Esophagus mucosa (tissue), 1 donor: ENCODE measurements at places on chromosomes 7 and 10.

DNA sequence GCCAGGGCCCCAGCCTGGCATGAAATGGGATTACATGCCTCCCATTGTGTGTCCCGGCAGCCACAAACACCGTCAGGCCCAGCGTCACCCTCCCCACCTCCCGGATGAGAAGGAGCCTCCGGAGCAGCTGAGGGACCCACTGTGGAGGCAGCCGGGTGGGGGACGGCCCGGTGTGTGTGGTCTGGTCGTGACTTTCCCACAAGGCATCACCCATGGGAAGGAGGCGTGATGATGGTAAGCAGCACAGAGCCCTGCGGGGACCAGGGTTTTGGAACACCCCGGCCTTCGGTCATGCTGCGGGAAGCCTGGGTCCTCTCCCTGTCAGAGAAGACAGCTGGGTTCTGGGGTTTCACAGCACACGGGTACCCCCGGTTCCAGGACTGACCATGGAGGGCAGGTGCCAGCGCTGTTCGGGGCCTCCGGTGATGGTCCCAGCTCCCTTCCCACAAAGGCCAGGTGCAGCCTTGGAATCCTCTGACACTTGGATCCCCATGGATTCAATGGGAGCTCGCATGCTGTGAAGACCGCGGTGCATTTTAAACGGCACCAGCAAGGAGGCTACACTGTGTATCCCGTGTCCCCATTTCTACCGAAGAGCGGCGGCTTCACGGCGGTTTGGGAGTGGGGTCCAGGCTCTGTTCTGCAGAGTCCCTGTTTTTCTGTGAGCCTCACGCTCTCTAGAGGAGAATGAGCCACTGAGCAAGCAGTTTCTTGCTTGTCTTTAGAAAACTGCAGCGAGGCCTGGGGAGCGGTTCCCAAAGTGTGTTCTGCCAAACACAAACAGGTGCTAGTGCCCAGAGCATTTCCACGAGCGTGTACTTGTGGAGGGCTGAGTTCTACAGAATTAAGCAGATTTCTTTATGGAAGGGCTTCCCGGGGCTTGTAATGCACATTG, 336.0 kb downstream of the ADARB2 start:
- no peak for ATAC-seq

DNA sequence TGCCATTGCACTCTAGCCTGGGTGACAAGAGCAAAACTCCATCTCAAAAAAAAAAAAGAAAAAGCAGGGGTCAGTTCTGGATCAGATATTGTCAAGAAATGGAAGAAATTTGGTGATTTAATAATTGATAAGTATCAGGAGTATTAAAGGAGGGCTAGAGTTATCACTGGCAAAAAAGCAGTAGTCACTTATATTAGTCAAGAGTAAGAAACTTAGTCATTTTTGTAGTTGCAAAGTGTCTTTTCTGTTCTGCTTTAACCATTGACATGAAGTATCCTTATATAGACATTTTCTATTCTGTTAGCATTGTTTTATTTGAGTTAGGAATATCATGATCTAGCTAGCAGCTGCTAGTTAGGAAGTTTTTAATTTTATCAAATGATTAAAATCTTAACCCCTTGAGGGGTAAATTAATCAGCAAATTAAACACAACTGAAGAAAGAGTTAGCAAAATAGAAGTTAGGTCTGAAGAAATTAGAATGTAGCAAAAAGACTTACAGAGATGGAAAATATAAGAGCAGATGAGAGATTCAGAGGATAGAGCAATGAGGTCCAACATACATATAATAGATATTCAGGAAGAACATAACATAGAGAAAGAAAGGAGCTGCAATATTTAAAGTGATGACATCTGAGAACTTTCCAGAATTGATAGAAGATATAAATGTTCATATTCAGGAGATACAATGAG, 7.3 kb upstream of the CCDC6 start:
- no peak for ATAC-seq

DNA sequence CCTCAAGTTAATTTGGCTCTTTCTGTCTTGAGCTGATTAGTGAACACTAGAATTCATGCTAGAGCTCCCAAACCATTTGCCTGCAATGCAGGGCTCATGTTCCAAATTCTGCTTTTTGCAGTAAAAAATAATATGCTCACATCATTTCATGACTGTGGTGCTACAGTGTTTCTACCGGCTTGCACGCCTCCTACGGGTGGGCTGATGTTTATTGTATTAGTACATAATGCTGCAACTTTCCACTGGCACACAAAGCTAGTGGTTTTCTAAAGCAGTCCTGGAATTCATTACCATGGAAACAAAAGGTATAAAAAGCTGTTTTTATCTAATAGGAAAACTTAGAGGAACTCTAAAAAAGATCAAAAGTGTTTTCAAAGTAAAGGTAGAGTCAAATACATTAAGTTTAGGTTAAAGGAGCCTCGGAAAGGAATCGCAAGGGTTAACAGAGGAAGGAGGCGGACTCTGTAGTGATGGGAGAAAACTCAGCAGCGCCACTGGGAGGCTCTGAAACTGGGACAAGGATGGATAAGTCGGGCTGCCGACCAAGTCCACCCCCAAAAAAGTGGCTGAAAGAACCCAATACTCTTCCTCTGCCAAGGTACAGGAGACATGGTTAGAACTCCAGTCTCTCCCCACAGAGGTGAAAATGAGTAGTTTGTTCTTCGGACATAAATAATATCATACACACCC, 25.9 kb downstream of the GRM8 start:
- ATAC-seq = no peak

- no peak for ATAC-seq
Measured at GRCh38 chr10:62895063-62895462, 78.9 kb upstream of the EGR2 start.

DNA sequence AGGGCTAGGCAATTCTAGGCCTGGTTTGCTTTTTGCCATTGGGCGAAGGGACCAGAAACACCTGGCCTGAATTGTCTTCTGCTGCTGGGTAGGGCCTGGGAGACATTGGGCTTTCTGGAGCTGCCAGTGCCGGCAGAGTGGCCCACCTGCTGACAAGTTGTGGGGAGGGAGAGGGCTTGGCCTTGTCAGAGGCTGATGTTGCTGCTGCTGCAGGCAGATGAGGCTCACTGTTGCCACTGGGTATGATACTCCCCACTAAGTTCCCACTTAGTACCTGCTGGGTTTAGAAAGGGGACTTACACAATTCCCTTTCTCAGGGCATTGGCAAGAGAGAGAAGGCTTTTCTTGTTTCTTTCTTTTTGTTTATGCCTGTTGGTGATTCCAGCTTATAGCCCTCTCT, 289.6 kb upstream of the NPVF start:
- ATAC-seq = no peak

GRCh38 chr10:92438220-92438619, 135.7 kb downstream of the IDE start:
- ATAC-seq = no peak

DNA sequence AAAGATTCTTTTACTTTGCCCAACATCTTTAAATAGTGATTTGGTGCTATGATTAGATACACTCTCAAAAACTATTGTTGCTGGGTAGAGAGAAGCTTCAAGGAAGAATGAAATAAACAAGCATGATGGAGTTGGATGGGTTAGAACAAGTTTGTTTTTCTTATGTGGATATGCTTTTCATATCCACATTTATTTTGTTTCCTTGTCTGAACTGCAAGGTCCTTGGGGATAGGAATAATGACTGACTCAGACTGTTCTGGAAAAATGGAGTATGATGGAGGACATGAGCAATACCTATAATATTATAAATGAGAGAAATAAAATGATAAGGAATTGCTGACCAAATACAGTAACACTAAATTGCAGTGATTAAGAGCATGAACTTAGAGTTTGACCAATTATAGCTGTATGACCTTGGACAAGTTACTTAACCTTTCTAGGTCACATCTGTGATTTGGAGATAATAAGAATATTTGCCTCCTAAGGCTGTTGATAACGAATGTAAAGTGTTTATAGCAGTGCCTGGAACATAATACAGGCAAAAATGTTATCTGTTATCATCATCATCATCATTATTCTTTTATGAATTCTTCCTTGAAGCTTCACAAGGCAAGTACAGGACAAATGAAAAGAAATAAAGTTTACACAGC, 847.5 kb downstream of the LRMDA start:
- no peak for ATAC-seq

- peak; percentile 94 for ATAC-seq
Measured at GRCh38 chr7:129530795-129531391, 28.6 kb downstream of the SMKR1 start.

GRCh38 chr7:10662491-10662890, 311.2 kb upstream of the PHF14 start:
- ATAC-seq = no peak

DNA sequence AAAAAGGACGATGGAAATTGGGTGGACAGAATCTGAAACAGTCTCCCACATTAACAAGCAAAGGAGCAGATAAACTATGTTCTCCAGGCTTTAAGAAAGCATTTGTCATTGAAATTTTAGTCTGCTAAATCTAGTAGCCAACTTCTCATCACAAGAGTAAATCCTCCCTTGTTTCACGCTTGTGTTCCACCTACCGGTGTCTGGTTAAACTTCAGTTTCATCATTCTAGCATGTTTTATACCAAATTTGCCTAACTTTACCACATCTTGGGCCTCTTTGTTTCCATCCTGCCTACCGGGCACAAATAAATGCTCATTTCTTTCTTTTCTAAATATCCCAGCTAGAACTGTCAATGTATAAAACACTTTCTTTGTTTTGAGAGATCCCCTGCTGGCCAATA, 5.8 kb downstream of the LIPA start:
- no peak for ATAC-seq

- no peak for ATAC-seq
Measured at GRCh38 chr10:62511238-62511637, 137.1 kb downstream of the ZNF365 start.

DNA sequence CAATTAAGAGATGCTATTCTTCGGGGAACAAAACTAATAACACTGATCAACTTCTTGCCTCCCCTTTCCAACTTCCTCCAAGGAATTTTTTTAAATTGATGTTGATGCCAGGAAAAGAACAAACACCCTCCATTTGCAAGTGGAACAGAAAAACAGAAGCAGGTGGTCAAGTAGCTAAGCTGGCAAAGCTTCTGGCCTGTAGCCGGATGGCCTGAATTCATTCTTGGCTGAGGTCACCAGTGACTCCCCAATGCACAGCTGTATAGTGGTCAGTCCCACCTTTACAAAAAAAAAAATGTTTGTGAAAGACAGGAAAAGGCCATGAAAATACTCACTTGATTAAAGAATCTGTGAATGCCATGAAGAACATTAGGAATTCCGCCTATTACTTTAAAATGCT, 39.1 kb downstream of the DOCK4 start:
- ATAC-seq = no peak

DNA sequence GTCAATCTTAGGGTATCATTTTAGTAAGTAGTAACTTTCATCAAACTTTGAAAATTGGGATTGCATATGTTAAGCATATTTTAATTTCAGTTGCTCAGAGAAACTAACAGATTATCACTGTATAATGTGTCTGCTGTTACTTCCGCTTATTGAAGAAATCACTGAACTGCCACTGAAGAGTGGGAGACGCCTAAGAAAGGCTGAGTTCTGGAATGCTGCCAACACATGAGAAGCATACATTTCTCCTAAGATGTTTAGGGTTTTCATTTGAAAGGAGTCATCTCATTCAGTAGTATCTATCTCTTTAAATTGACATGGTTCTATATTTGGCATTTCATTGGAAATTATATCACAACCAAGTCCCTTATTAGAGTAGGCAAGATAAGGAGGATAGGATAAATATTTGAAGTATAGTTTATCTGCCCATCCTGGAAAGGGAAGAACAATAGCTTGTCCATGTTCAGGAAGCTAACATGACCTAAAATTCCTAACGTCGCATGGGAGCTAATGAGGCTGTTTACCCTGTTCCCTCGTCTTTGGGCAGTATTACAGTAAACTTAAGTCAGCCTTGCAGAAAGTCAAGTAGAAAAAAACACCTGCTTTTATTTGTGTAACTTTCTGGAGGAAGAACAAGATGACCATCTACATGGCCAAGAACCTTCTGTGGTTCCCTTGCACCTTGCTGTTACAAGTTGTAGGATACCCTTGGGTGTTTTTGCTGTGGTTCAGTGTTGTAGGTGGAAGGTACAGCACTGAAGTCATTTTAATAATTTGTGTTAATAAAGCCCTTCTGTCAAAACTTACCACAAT, 67.3 kb downstream of the NHLRC2 start:
- no peak for ATAC-seq

DNA sequence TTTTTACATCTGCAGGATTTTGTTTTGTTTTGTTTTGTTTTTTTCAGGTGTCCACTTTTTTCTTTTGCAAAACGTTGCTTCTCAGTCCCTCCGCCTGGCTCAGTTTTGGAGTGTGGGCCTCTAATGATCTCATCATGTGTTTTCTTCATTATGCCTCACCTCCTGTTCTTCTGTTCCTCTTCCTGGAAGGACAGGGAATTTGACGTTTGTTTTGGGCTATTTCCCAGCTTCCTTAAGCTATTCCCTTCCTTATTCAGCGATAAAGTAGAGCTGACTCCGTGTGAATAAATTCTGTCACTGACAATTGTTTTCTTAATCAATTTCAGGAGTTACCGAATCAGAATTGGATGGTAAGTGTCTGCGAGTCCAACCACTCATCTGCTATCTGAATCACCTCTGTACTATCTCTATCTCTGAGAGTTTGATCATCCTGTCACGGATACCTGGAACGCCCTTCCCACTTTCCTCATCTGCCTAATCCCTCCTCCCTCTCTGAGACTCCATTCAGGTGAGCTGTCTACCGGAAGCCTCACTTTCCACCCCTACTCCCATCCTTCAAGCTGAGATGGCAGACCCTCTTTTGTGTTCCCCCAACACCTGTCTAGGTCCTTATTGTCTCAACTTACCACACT, 218.4 kb downstream of the GATA3 start:
- ATAC-seq = no peak

GRCh38 chr7:65301007-65301406, 72.6 kb upstream of the ZNF92 start:
- ATAC-seq = no peak

- ATAC-seq = peak; percentile 90
Measured at GRCh38 chr7:31493714-31494181, 20.1 kb upstream of the ITPRID1 start.

GRCh38 chr7:5343884-5344283, 61.1 kb downstream of the SLC29A4 start:
- ATAC-seq = no peak

- peak; percentile 27 for ATAC-seq
Measured at GRCh38 chr7:120856621-120857352, 1.2 kb downstream of the TSPAN12 start.

GRCh38 chr7:45238806-45239205, 81.2 kb downstream of the RAMP3 start:
- no peak for ATAC-seq

DNA sequence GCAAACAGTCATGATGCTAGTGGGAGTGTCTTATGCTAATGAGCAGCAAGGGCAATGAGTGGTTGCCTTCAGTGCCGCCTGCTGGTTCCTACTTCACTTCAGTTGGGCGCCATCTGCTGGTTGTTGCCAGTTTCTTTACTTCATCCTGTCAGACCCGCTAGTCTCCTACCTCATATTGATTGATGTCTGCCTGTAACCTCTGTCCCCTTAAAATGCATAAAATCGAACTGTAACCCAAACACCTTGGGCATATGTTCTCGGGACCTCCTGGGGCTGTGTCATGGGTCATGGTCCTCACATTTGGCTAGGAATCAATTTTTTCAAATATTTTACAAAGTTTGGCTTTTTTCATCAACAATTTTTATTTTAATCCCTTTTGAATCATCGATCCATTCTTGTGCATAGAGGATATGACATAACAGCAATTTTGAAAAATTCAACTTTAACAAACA, 62.8 kb upstream of the C7orf33 start:
- peak; percentile 94 for ATAC-seq

GRCh38 chr7:87627634-87627994, 584 bp upstream of the RUNDC3B start:
- peak; percentile 17 for ATAC-seq

- ATAC-seq = no peak
Measured at GRCh38 chr7:120989257-120990220, 1.0 kb downstream of the CPED1 start.

GRCh38 chr10:59006511-59007306, 169.7 kb upstream of the PHYHIPL start:
- no peak for ATAC-seq
